ENCODE measurements at places on chromosomes 16 and 17. TPM values are rescaled to one million over a fixed set of nuclear protein-coding genes. Genes with fewer than 3 reads are reported as not detected.

The NBR1 gene
- 66.0 TPM for total RNA-seq

The CSF3 gene
- total RNA-seq = not detected

The APOBR gene
- under 0.01 TPM for total RNA-seq

The MED13 gene
- 121 TPM for total RNA-seq

The KRTAP4-5 gene
- total RNA-seq = not detected

The SCGB1C2 gene
- total RNA-seq = not detected

DNA sequence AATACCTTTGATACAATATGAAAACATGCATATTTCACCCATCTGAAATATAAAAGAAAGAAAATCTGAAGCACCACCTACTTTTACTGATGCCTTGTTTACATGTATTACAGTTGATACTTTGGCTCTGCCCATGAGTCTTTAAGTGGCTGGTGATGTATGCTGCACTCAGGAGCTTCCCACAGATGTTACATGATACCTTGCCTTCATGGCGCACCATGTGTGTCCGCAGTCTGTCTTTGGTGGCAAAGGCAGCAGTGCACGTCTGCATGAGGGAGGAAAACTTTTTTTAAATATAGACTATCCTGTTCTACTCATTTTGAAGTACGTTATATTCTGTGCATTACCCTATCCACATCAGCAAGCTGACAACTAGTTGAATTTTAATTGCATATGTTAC lies 7.5 kb downstream of the VEZF1 start:
- no peak for DNase-seq

GRCh38 chr17:55160501-55160900 lies 104.3 kb upstream of the HLF start:
- no peak for DNase-seq

GRCh38 chr17:77887464-77888241 lies 70.8 kb upstream of the TNRC6C start:
- DNase-seq = peak; percentile 73

DNA sequence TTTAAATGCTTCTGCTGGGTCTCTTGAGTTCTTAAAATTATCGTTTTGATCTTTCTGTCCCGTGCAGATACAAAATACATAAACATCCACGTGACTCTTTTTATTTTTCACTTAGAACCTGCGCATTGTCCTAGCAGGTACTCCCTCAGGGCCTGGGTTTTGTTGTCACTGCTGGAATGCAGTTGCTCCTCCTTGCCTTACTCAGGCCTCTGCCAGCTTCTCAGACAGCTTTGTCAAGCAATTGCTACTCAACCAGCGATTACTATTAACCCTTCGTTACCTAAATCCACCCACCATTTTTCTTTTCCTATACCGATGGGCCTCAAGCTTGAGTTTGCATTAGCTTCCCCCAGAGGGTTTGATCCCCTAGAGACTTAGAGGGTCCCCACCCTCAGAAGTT lies 405.9 kb upstream of the RBFOX1 start:
- DNase-seq = no peak

DNA sequence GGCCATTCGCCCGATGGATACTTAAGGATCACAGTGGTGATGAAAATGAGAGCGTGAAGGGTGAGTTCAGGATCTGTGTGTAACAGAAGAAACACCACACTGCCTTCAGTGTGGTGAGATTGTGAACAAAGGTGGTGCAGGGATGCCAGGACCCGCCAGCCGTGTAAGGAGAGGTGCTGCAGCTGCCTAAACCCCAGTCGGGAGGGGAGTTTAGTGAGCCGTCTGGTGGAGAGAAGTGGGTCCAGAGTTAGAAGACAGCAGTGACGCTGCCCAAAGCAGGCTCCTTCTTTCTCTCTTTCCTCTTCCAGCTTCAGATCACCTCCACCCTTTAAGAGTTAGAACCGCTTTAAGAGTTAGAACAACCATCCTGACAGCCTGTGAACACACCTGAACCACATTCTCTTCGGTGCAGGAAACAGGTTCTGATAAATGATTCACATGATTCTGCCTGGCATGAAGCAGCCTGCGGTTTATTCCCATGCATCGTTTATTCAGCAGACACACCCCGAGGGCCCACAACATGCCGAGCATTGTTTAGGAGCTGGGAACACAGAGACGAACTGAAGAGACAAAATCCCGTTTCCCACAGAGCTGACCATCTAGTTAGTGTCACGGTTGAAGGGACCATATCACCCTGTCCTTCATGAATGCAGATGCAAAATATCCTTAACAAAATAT lies 84.0 kb upstream of the DNAH17 start:
- DNase-seq = no peak

DNA sequence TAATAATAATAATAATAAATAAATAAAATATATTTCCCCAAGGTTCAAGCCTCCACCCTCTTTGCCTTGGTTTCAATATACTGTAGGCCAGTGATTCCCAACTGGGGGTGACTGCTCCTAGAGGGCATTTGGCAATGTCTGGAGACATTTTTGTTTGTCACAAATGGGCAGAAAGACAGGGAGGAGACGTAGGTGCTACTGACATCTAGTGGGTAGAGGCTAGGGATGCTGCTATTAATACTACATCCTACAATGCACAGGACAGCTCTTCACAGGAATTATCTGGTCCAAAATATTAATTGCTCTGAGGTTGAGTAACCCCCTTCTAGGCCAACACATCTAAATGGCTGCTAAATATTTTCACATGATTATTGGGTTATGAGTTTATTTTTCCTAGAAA lies 12.8 kb upstream of the PRR14 start:
- DNase-seq = no peak

DNA sequence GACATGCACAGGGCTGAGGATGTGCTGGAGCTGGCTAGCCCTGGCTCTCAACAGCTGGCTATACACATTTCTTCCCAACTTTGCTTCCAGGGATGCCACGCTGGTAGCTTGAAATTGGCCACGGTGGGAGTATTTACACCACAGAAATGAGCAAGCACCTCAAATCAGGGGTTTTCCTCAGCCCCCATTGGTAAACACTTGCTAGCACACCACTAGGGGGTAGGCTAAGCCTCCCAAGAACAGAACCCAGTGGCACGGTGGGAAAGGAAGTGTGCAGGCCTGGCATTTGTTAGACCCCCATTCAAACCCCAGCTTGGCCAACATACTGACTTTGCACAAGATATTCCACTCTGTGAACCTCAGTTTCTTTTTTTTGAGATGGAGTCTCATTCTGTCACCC lies 12.9 kb downstream of the DRC3 start:
- DNase-seq = no peak

DNA sequence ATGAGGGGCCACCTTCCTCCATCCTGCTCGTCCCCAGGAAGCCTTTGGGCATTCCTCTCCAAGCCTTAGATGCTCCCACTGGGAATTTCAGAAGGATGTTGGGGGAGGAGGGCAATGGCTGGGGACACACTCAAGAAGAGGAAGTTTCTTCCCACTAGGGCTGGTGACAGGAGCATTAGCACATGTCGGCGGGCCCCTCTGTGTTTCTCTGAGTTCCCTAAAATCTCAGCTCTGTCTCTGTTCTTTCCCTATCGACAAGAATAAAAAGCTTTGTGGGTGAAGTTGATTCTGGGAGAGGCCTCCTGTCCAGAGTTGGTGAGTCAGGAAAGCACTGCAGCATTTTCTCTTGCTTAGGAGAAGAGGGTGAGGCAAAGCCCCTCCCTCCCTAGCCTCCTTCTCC lies 19.7 kb upstream of the C17orf107 start:
- DNase-seq = no peak

- no peak for DNase-seq
These were observed 55.6 kb downstream of the USP43 start for GRCh38 chr17:9700754-9701476.

DNA sequence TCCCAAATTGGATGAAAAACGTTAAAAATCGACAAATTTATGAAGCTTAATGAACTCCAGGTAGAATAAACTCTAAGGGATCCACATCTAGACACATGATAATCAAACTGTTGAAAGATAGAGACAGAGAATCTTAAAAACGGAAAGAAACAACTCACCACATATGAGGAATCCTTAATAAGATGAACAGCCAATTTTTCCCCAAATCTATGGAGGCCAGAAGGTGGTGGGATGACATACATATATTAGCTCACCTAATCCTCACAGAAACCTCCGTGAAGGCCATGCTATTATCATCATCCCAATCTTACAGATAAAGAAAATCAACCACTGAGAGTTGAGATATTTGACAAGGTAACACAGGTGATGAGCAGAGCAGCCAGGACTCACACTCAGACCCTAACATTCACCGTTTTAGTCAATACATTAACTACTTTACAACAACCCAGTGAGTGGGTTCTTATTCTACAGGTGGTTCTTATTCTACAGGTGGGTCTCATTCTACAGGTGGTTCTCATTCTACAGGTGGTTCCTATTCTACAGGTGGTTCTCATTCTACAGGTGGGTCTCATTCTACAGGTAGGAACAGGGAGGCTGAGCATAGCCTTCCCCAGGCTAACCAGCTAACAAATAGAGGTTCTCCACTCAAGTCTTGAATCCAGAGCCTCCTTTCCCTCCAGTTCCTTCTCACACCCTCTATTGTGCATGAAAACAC lies 4.8 kb downstream of the CACNG1 start:
- DNase-seq = no peak

- peak; percentile 20 for DNase-seq
These were observed 57.5 kb downstream of the CYB5B start for GRCh38 chr16:69481901-69482341.

GRCh38 chr16:85465328-85466303 lies 147.5 kb upstream of the GSE1 start:
- no peak for DNase-seq

DNA sequence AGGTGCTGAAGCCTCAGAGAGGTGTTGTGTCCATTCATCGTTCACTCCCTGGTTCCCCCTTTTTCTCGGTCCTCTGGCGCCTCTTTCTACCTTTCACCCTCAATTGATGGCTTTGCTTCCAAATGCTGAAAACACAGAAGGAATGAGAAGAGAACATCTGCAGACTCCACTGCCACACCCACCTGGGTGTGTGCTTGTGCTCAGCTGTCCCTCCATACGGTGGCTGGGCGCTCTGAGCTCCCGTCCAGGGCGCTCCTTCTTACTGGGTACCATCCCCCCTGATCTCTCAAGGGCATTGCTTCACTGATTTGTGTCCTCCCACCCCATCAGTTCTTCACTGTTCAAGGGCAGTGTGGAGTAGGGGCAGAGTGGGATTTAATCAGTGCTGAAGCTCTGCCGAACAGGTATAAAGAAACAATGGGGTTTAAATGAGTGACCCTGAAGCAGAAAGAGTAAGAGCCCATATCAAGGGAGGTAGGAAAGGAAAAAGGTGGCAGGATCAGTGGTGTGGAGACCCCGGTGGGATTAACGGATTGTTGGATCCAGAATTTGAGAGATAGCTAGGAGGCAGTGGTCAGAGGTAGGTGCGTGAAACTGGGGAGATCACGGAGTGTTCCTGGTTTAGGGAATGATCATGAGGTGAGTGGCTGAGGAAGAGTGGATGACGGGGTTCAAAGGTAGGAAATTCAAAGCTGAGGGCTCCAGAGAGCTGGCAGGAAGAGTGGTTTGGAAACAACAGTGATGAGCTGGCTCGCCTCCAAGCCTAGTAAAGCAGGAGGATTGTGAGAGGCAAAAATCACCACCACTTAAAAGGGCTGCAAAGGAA lies 40.8 kb downstream of the MRTFB start:
- no peak for DNase-seq

GRCh38 chr16:24002619-24003018 lies 166.8 kb downstream of the PRKCB start:
- DNase-seq = no peak

- no peak for DNase-seq
These were observed 313.0 kb downstream of the SEC14L1 start for GRCh38 chr17:77453613-77454241.

GRCh38 chr16:13793841-13794409 lies 126.0 kb upstream of the ERCC4 start:
- no peak for DNase-seq

- DNase-seq = no peak
These were observed 230.6 kb downstream of the C16orf95 start for GRCh38 chr16:87086575-87086974.

GRCh38 chr16:81549547-81550431 lies 105.2 kb downstream of the CMIP start:
- no peak for DNase-seq

GRCh38 chr16:55991843-55992242 lies 116.7 kb upstream of the CES5A start:
- DNase-seq = no peak

DNA sequence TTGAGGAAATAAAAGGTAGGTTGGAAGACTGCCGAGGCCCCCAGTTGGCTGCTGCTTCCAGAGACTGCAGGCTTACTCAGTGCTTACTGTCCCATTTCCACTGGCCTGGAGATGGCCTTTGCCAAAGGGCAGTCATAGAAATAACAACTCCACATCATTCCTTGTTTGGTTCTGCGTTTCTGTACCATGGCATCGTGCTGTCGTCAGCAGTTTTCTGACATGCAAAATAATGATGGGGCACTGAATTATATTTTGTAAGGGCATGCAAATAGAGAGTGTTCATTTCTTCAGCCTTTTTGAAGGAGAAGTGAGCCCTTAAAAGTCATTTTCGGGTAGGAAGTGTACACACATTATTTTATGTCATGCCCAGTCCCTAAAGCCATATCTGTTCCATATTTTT lies 88.9 kb downstream of the RBFOX1 start:
- no peak for DNase-seq

DNA sequence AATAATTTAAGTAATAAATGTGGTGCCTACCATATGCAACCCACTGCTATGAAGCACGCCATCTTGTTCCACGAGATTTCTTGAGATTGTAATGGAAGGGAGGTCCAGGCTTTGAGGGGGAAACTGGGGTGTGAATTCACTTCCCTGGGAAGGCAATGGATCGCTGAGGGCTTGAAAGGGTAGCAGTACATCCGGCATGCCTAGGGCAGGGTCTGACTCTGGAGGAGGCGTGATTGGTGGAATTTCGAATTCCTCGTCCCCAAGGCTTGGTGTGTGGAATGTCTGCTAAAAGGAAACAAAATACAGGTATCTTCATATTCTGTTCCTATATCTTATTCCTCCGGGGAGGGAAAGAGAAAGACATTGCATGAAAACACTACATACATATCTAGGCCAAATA lies 83.0 kb downstream of the TOX3 start:
- DNase-seq = no peak

- peak; percentile 39 for DNase-seq
These were observed 467.3 kb downstream of the KCNJ2 start for GRCh38 chr17:70636517-70637133.

GRCh38 chr16:59849716-59850115 lies 1115.6 kb upstream of the GOT2 start:
- DNase-seq = no peak

DNA sequence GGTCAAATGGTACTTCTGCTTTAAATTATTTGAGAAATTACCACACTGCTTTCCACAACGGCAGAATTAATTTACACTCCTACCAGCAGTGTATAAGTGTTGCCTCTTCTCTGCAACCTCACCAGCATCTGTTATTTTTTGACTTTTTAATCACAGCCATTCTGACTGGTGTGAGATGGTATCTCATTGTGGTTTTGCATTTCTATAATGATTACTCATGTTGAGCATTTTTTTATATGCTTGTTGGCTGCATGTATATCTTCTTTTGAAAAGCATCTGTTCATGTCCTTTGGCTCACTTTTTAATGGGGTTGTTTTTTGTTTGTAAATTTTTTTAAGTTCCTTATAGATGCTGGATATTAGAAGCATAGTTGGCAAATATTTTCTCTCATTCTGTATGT lies 446.7 kb downstream of the PMP22 start:
- DNase-seq = no peak

- no peak for DNase-seq
These were observed 1.4 kb downstream of the NFAT5 start for GRCh38 chr16:69566981-69567680.

- DNase-seq = no peak
These were observed 7.1 kb upstream of the GJC1 start for GRCh38 chr17:44837196-44837595.
